Cardiac muscle cell (in vitro differentiated cells and primary cell): ENCODE measurements at places on chromosomes 11 and 22. TPM values are rescaled to one million over a fixed set of nuclear protein-coding genes. Genes with fewer than 3 reads are reported as not detected.
A peak's percentile ranks its signal among the peaks of the same experiment; 100 is the strongest.

The NECTIN1 gene
- total RNA-seq, result 9.1 and 11.8 TPM in 2 replicates

The JHY gene
- 1.1 and 2.5 TPM in 2 replicates for total RNA-seq

The CNGA4 gene
- total RNA-seq, result 0.32 and 0.83 TPM in 2 replicates

The PRDM11 gene
- 15.9 and 20.5 TPM in 2 replicates for total RNA-seq

The KCNJ1 gene
- not detected in 2 replicates for total RNA-seq

The OR51B4 gene
- total RNA-seq, result 0.57 and 0.85 TPM in 2 replicates

The GVQW3 gene
- 8.1 and 13.3 TPM in 2 replicates for total RNA-seq

The KBTBD4 gene
- total RNA-seq, result 16.9 and 22.5 TPM in 2 replicates

The INPP5J gene
- total RNA-seq, result 19.8 and 25.9 TPM in 2 replicates

The VPREB3 gene
- total RNA-seq, result 1.1 and 2.5 TPM in 2 replicates

The TRIM6 gene
- total RNA-seq, result 5.5 and 11.4 TPM in 2 replicates

GRCh38 chr11:26297189-26297975, 34.5 kb upstream of the ANO3 start:
- peak; percentile 61 for DNase-seq

DNA sequence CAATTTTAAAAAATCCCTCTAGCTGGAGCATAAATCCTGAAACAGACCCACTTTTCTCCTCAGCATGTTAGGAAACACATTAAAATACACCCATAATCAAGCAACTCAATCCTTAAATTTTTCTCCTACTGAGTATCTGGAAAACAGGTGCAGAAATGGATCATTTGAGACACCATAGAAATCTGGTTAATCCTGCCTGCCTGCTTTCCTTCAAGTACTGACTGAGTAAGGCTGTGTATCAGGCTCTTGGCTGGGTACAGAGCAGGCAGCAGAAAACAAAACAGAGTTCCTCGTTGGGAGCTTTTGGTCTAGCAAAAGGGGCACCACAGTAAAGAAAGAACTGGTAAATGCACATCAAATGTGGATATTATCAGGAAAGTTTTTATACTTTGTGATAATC, 1.9 kb downstream of the KCNQ1OT1 start:
- DNase-seq, result no peak

DNA sequence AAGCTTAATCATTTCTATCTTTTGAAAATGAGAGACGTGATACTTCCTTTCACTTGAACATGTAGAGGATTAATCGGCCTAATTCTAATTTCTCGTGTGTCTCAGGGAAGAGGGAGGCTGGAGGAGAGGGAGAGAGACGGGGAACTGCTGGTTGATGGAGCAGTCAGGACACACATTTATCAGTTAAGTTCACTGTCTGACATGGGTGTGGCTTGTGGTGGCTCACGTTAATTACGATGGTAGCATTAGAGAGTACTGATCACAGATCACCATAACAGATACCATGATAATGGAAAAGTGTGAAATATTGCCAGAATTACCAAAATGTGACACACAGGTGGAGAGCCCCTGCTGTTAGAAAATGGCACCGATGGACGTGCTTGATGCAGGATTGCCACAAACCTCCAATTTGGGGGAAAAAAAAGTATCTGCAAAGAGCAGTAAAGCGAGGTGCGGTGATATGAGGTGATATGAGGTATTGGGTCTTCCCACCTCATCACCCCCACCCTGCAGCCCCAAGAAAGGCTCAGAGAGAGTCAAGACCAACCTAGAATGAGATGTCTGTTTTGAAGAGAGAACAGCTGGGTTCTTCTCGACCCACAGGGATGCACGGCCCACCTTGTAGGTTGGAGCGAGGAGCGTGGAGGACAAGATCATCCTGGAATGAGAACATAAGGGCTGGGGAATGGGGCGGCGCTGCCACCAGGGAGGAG, 19.7 kb downstream of the ZBED4 start:
- DNase-seq, result no peak

DNA sequence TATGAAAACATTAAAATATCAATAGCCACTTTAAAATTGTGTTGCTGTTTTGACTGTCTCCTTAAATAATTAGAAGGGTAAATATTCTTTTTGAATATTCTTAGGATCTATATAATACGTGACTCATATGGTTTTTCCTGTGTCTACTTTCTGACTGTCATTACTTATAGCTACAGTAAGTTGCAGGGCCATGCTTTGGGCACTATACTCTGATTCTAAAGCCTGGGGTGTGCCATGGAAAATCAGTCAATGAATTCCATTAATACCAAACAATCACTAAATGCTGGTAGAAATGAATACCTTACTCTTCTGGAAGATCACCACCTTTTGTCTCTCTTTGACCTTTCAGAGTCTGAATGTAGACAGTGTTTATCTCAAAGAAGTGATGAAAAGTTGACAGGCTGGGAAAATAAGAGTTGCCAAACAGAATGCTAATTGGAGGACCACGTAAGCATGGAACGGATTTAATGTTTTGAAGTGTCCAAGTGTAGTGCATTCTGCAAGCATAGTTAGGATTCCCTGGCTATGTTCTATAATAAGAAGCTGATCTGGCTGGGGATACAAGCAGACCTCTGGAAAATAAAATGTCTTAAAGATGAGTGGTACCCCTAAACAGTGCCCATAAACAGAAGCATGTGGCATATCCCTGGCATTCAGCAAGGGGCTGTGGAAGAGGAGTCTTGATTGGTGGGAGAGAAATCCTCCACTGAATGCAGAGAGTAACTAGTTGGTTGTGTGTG, 16.8 kb downstream of the LUZP2 start:
- no peak for DNase-seq

DNA sequence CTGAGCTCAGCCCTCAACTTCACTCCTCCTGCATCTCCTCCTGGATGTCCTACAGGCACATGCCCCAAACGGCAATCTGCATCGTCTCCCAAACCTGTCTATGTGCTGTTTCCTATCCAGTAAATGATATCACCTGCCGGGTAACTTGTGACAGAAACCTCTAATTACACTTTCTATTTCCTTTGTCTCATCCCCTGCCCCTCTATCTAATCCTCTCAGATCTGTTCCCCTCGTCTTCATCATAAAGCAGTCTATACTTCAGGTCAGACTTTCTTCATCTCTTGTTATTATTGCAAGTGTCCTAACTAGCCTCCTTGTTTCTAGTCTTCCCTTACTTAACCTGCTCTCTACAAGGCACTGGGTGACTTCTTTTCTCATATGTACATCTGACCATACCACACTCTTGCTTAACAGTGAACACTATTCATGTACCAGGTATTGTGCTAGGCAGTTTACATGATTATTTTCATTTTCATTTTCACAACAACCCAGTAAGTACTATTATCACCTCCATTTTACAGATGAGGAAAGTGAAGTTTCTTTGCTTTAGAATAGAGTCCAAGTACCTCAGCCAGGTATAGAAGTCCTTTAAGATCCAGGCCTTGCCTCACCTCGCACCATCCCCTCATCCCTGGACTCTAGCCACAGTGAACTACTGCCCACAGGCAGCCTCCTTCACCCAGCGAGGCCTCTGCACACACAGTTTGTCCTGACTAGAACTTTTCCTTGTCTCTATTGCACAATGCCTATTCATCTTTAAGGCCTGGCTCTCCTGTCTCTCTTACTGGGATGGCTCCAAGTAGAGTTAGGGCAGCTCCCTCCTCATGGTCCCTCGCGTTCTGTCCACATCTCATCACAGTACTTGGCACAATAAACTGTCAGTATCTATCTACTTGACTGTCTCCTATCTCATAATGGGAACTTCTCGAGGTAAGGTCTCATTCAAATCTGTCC, 22.1 kb upstream of the UCP3 start:
- no peak for DNase-seq

GRCh38 chr11:133966172-133966651, 9.4 kb upstream of the IGSF9B start:
- no peak for DNase-seq

DNA sequence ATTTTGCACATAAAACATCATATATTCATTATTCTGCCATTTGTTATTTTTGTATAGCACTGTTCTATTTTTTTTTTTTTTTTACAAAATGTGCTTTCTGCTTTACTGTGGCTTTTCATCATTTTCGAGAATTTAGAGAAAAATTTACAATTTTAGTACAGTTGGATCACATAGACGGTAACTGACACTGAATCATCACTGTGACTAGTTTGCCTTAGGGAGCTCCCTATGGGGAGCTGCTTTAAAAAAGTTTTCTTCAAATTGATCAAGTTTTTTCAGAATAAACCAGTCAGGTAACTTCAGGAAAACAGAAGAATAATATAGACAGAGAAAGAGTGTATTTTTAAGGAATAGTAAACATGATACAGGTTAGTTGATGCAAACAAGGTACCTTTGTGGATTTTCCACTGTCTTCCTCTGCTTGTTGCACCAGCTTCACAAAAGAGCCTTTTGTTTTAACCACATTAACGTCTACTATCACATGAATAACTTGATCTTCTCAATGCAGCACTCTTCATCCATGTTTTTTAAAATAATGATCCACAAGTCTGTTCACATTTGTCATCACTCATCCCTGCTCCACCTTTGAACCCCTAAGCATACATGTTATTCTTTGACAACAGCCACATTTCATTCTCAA, 327.0 kb downstream of the DYNC2H1 start:
- DNase-seq, result no peak

- no peak for DNase-seq
Observed at GRCh38 chr11:23840872-23841271, 656.0 kb upstream of the LUZP2 start.

DNA sequence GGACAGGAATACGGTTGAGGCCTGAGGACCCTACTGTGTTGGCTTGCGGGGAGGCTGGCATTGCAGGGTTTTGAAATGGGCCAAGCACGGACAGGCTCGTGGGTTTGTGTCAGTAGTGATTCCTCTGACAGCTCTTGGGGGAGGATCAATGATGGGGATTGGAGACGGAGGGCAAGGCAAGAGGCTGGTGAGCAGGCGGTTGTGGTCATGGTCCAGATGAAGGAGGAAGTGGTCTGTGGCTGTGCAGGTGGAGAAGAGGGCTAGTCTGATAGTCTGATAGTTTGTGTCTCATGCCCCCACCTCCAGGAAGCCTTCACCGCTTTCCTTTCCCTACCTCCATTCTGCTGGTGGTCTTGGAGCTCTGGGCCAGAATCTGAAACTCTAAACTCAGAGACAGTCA, 3.0 kb downstream of the MAFF start:
- DNase-seq, result no peak

- DNase-seq, result no peak
Observed at GRCh38 chr11:15884777-15885540, 471.4 kb downstream of the SOX6 start.

GRCh38 chr11:64204464-64204989, 2.0 kb upstream of the FERMT3 start:
- DNase-seq, result peak; percentile 92

DNA sequence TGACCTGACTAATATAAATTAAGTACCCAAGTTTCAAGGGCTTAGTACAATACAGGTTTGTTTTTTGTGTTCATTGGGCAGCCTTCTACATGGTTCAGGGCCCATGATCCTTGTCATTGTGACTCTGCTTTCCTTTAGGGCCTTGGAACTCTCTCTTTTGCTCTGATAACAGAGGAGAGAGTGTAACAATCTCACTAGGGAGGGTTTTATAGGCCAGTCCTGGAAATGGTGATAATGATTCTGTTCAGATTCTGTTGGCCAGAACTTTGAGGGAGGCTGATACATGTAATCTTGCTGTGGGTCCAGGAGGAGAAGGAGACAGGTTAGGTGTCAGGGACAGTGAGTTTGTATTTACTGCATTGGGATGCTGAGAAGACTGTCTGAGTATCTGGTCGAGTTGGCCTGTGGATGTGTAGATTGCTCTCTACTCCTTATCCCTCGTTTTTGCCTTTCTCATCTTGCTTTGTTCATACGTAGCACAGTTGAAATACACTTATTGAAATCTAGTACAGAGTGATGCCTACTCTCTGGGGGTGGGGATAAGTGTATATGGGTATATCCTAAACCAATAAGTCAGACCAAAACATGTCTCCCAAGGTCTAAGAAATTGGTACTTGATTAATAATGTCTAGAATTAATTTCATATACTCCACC, 37.5 kb upstream of the HEPHL1 start:
- DNase-seq, result no peak

DNA sequence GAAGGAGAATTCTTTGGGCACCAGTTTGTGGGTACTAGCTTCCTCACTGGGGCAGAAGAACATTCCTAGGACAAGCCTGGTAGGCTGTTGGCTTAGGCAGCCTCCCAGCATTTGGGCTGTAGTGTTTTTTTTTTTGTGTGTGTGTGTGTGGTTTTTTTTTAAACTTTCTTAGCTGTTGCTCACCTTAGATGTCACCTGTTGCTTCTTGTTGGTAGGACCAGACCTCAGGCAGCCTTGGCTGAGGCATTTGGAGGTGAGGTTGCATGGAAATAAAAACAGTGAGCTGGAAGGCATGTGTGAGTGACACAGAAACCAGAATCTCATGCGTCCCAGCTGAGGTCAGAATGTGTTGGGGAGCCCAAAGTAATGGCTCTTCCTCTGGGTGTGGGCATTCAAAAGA, 21.3 kb downstream of the AMPD3 start:
- DNase-seq, result no peak

DNA sequence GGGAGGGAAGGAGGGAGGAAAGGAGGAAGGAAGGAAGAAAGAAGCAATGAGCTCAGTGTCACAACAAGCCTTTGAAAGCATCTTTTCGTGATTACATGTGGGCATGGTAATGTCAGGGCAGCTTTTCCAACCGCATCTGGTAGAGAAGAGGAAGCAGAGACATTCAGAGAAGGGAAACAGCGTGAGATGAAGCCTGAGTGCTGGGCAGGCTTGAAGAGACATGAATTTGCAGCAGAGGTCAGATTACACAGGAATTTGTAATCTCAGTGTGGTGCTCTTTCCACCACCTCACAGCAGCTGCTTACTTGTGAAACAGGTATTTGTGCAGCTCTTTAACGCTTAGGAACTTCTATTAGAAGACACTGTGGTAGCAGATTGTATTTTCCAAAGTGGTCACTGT, 289.5 kb upstream of the C11orf87 start:
- no peak for DNase-seq
